ENCODE measurements at places on chromosomes 6 and 20. TPM values are rescaled to one million over a fixed set of nuclear protein-coding genes. Genes with fewer than 3 reads are reported as not detected.

SLC17A4 gene
- polyA plus RNA-seq: not detected

SS18L1 gene
- polyA plus RNA-seq: 0.39 TPM

SYCP2 gene
- polyA plus RNA-seq: 1.3 TPM

CCDC170 gene
- polyA plus RNA-seq: not detected

DOK5 gene
- polyA plus RNA-seq: not detected

THBD gene
- polyA plus RNA-seq: 0.16 TPM

PRL gene
- polyA plus RNA-seq: not detected

TRIM38 gene
- 11.4 TPM for polyA plus RNA-seq

CALHM6 gene
- 107 TPM for polyA plus RNA-seq

- DNase-seq: no peak
Observed at GRCh38 chr20:3896302-3896701, 7.1 kb downstream of the PANK2 start.

DNA sequence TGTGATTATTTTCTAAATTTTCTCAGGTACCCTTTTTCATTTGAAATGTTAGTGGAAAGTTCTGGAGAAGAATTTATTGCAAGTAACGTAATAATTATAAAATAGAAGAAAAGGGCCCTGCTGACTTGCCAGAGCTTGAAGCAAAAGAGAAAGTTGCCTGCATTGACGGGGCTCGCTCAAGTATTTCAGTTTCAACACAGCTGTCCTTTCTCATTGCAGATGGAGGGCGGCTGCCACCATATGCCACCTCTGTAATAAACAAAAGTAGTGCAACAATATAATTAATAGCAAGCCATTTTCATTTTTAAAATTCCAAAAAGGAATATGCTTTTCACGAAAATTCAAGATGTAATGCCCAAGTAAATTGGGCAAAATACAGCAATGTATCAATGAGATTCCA lies 246.2 kb downstream of the PACRG start:
- no peak for DNase-seq

GRCh38 chr6:38423746-38424145 lies 216.0 kb downstream of the BTBD9 start:
- no peak for DNase-seq

DNA sequence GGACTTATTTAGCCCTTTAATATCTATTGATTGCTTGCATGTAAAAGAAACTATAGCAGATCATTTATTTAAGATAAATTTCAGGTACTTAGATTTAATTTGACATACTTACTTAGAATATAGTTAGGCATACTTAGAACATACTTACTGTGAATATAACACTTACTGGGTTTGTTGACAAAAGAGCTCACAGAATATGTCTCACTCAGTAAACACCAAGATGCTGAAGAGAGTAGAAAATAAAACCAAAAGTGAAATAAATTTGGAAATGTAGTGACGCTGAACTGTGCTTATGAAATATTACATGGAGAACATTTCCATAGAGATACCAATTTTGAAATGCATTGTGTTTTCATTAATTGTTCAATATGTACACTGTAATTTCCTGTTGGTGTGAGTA lies 615.4 kb upstream of the MAN1A1 start:
- no peak for DNase-seq

- no peak for DNase-seq
Observed at GRCh38 chr20:58212636-58213035, 15.8 kb downstream of the ANKRD60 start.

GRCh38 chr6:23732521-23732920 lies 393.5 kb upstream of the NRSN1 start:
- DNase-seq: no peak

DNA sequence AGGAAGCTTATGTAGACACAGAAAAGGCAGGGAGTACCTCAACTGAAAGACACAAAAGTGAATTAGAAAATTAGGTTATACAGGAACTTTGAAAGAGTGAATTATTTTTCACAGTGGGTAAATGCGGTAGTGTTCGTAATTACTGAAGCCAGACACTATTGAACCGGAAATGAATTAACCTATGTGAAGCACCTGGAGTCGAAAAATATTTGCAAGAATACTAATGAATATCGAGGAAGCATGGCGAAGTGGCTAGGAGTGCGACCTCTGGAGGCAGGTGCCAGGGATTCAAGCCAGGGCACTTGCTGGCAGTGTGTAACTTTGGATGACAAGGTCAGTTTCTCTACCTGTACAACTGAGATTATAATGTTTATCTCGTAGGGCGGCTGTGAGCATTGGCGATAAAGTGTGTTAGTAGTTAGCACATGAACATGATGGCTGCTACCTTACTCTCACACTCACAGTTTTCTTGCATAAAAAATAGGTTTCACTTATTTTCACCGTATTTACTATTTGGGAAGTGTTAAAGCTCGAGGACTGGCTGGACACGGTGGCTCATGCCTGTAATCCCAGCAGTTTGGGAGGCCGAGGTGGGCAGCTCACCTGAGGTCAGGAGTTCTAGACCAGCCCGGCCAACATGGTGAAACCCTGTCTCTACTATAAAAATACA lies 567 bp upstream of the SLC18B1 start:
- DNase-seq: peak; percentile 56

- DNase-seq: no peak
Observed at GRCh38 chr20:63456429-63457284, 15.8 kb downstream of the KCNQ2 start.

DNA sequence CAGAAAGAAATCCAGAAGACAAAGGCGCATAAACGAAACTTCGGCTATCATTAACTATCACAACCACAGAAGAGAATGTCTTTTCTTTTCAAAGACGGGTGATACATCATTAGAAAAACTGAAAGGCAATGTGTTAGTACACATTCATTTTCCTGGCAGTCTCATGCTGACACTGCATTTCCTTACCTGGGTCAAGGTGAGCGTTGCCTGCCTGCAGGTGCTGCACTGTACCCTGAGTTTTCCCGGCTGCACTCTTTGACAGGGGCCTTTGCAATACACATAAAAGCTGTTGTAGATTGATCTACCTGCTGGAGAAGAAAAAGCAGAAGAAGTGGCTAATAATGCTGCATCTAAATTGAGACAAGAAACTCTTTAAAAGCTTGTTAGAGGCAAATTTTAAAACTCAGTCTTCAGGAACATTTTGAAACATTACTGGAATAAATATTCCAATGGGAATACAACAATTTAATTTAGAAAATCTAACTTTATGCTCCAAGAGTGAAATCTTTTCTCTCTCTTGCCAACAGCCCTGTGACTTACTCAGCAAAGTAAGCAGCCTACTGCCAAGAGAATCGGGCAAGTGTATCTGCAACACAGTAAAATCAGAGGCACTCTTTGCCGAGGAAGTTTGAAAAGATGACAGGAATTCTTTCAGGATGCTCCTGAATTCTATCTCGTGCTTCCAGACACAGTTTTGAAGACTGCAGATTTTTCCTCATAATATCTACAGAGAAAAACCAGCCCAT lies 526.4 kb downstream of the PRKN start:
- no peak for DNase-seq

- DNase-seq: no peak
Observed at GRCh38 chr6:352896-353470, 38.6 kb upstream of the IRF4 start.

GRCh38 chr6:90493332-90493731 lies 93.5 kb downstream of the MAP3K7 start:
- no peak for DNase-seq

DNA sequence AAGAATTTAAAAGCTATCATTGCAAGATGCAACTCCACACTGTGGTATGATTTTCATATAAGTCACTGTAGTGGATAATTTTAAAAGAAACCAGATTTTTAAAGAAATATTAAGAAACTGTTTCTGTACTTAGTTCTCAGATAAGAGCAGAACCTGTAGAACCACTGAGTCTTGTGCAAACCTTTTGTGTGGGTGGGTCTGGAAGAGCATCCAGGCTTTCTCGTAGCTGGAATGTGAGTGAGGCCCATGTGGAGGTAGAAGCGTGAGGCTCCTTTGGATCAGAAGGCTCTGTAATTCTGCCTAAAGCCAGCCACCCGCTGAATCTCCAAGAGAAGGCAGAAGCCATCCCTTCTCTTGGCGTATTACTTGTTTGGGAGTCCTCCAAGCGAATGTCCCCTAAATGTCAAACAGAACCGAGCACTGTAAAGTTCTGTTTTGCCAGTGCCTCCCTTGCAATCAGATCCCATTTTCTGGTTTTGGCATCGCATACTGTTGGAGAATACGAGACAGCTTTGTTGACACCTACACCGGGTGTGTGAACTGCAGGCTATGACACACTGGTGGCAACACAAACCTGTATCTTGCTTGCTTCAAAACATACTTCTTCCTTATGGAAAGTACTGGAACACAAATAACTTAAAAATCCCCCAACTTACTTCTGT lies 188.7 kb downstream of the FOXC1 start:
- DNase-seq: no peak

DNA sequence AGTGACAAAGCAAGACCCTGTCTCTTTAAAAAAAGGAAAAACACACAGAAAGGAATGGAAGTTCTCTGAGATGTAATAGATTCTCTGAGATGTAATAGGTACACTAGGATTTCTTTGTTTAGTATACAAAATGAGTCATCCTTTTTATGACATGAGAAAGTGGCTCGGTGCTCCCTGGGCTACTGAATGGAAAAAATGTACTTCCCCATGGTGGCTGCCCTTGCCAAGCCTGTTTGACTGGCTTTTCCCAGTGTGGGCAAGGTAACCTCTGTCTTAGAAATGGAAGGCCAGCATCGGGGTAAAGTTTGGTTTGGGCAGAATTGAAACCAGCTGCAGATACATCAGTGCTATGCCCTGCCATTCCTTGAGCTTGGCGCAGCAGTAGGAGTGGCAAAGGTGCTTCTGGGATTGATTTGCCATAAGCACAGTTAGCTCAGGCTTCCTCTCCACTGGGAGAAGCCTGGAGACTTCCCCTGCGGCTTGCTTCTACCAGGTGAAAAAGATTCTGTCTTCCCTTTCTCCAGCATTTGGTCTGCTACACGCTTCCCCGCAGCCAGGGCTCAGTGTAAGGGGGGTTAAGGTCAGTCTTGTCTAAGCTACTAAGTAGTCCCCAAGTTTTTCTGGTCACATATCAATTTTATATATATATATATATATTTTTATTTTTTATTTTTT lies 24.5 kb downstream of the ARFGEF2 start:
- DNase-seq: no peak

DNA sequence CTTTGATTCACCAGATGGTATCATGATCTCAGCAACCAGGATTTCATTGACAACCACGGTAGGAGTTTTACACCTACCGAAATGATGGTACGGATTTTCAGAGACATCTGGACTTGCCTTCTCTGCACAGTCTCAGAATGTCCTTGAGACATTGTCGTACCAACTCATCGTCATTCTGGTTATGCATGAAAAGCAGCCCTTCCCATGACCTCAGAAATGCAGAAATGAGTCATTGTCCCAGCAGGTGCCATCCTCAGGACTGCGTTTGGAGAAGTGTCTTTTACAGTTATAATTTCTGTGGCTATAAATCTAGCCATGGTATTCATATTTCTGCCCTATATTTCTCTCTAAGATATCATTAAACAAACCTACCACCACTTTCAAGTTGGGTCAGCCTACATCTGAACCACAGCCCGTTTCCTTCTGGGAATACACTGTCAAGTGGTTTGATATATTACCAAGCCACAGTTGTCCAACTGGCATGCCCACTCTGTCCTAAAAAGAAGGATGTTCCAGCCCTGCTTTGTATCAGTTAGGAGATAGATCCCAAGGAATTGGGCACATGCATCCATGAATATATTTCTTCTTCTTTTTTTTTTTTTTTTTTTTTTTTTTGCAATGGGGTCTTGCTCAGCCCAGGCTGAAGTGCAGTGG lies 7.5 kb upstream of the BFSP1 start:
- DNase-seq: no peak

- no peak for DNase-seq
Observed at GRCh38 chr6:12294851-12295536, 4.8 kb downstream of the EDN1 start.

DNA sequence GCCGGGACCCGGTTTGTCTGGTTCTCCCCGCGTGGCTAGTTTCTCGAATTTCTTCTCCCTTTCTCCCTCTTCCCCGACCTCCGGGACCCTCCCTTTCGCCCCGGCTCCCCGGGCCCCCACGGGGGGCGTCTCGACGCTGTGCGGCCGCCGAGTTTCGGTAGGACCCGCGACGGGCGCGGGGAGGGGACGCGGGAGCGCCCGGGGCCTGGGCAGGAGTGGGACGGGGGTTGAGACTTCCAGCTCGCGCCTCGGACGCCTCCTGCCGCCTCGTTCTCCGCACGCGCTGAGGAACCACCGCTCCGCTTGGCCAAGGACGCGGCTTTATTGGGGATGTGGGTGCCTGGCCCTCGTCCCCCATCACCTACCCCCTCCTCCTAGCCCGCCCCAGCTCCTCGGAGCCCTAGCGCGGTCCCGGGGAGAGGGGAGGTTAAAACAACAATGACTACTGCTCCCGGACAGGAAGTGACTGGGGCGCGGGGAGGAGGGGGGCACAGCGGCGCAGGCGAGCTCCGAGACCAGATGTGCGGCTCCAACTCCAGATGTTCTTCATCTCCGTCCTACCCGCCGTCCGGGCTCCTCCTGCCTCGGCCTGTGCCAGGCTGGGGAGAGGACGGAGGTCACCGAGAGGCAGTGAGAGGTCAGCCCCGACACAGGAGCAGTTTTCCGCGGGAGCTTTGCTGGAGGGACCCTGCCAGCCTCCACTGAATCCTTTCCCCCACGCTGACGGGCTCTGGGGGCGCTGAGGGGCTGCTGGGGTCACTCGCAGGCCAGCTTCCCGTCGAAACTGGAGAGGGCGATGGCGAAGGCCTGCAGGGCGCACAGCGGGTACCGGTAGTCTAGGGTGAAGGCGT lies 917 bp upstream of the TEAD3 start:
- DNase-seq: peak; percentile 44

- DNase-seq: no peak
Observed at GRCh38 chr20:6756693-6757595, 10.5 kb upstream of the BMP2 start.

DNA sequence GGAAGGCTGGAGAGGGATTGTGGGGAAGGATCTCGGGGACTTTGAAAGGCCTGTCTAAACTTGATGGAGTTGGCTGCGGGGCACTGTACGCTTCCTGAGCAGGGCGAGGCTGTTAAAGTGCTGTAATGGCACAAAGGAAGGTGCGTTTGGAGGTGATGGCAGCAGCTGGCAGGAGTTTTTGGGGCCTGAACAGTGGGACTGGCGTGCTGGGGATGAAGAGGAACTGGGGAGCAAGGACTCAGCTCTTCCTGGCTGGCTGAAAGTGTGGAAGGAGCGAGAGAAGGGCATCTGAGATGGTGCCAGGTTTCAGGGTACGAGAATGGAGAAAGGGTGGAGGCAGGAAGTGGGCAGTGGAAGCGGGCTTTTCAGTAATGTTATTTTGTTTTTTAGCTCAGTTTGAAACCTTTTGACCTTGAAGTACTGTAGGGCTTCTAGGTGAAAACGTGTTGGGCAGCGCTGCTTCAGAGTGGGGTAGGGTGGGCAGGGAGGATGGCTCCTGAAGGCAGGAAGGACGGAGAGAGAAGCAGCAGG lies 8.0 kb downstream of the TMEM181 start:
- DNase-seq: no peak

DNA sequence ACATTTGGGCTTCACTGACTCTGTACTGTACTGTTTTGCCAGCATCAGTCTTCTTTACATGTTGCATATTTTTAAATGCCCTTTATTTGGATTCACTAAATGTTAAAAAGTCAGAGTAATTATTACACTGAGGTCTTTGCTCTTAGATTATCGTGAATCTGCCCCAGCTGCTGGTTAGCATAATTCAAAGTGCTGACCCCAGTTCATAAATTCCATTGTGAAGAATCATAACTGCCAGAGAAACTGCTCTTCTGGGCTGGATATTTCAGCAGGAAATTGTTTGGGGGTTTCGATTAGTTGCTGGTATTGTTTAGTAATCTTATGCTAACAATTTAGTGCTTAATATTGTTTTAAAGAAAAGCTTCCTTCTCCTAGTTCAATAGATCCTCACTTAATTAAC lies 682.1 kb upstream of the MAP3K7 start:
- DNase-seq: no peak
